ENCODE measurements at places on chromosomes 5 and 9. TPM values are rescaled to one million over a fixed set of nuclear protein-coding genes. Genes with fewer than 3 reads are reported as not detected.

- DNase-seq, result no peak
These were observed 137.3 kb downstream of the KIAA0825 start for GRCh38 chr5:94481059-94481458.

DNA sequence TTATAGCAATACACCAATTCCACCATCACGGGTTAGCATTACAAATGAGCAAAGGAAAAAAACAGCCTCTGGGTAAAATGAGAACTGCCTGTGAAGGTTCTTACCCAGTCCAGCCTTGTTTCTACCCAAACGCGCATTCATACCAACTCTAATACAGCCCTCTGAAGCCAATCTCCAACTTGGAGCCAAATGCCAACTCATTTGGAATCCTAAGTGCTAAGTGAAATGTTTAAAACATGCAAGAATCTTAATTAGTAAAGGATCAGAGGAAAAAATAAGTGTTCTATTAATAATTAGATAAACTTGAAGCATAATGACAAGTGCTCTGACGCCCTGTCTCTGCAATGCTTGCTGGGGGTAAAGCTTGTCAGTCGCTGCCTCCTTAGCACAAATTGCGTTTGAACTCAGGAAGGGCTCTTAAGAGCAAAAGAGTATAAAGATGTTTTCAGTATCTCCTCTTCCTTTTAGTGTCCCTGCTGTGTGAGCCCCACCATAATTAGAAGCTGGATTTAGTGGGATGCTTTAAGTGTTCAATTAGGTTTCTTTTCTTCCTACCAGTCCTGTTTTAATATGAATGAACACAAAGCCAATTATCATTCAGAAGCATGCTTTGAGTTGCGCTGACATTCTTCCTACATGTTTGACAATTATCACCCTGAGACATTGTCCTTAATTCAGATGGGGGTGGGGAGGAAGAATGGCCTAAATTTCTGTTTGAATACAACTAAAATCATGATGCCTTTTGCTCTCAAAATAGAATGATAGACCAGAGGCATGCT lies 537.6 kb downstream of the DTWD2 start:
- no peak for DNase-seq

GOLM1 gene
- 25.6 TPM for total RNA-seq

- no peak for DNase-seq
These were observed 119.4 kb upstream of the MVB12B start for GRCh38 chr9:126207256-126207655.

GCNT4 gene
- 0.35 TPM for total RNA-seq

PDLIM4 gene
- total RNA-seq, result 220 TPM

DNA sequence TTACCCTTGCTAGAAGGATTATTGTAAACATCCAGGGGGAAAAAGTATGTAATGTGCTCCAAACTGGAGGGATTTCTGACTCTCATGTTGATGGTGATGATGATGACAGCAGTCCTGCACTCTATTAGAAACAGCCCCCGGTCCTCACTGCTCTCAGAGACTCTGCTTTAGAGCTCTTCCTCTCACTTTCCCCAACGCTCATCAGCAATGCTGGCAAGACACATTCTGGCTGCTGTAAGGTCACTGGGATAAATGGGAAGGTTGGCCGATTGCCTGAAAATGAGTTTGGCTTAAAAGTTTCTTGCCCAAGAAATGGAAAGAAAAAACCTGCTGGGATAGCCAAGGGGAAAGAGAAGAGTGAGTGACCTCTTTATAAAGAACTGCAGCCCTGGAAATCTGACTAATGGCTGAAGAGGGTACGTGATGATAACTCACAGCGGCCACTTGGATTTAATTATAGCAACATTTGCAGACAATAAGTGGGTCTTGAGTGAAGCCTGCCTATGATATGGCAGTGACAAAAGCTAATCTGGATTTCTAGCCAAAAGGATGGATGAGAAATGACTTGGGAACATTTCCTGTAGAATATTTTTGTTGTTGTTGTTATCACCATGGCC lies 235.8 kb downstream of the TMEM38B start:
- no peak for DNase-seq

SPINK13 gene
- not detected for total RNA-seq

CCNI2 gene
- total RNA-seq, result not detected

DNA sequence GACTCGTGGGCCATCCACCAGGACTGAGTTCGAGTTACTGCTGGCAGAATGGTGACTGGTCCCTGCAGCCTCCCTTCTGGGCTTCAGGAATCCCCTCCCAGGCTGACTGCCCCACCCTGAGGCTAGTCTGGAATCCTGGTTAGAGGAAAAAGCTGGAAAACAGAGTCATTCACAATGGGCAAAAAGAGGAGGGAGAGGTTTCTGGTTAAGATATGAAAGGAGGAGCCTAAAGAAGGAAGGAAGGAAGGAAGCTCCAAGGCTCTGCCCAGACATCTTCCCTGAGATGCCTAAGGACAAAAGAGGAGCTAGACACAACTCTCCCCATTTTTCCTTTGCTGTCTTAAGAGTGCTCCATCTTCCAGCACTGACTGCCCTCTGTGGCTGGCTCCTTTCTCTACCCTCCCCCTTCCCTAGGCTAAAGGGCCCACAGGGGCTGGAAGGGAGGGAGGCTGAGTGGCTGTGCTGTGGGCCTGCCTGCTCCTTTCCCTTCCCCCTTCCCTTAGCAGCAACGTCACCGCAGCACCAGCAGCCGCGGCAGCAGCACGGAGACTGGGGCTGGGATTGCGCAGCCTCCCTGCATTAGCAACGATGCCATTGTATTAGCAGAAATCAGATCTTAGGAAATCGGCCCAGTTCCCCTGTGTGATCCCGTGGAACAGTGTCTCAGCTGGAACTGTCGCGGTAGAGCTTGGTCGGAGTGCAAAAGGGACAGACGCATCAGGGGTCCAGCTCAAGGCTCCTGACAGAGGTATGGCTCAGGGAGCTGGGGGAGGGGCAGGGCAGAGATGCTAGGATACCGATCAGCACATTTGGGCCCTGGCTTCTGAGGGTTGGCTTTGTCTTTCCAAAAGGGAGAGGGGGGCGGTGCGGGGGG lies 48.7 kb downstream of the RUSC2 start:
- peak; percentile 70 for DNase-seq

Data from myocyte (in vitro differentiated cells).